ENCODE measurements at places on chromosomes 6 and 20. TPM values are rescaled to one million over a fixed set of nuclear protein-coding genes. Genes with fewer than 3 reads are reported as not detected.

- DNase-seq = no peak
- H3K27ac ChIP-seq = no peak overlapping the region
- no peaks in the 10 kb centered on the region for H3K4me1 ChIP-seq
- H3K36me3 ChIP-seq = no peaks in the 10 kb centered on the region
- H3K4me3 ChIP-seq = no peak overlapping the region
- H3K27me3 ChIP-seq = no peaks in the 10 kb centered on the region
These were observed 75.1 kb downstream of the ADGRG6 start for GRCh38 chr6:142376800-142377496.

DNA sequence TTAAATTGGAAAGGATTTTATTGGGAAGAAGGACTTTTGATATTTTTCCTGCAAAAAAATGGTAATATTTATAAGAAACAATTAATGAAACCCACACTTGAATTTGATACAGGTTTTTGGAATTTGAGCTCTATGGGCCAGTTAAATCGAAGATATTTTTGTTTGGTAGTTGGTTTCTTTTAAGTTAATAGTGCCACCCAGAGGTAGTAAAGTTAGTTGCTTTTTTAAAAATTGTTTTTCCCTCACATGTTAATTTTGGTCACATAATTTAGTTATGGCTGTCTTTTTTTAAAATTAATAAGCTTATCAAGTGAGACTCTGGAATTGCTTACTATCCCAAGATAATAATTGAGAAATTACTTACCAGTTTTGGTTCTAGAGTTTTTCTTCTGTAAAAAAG is 7.1 kb downstream of the PRIM2 start:
- peaks cover 75% of the 10 kb centered on the region for H3K36me3 ChIP-seq
- no peak overlapping the region for H3K4me3 ChIP-seq
- no peak overlapping the region for H3K27ac ChIP-seq
- no peaks in the 10 kb centered on the region for H3K27me3 ChIP-seq

- H3K36me3 ChIP-seq = no peaks in the 10 kb centered on the region
- DNase-seq = no peak
- H3K4me1 ChIP-seq = no peaks in the 10 kb centered on the region
- H3K27ac ChIP-seq = no peak overlapping the region
- no peak overlapping the region for H3K4me3 ChIP-seq
- H3K27me3 ChIP-seq = no peaks in the 10 kb centered on the region
These were observed 71.8 kb upstream of the PHACTR2 start for GRCh38 chr6:143605906-143606521.

DNA sequence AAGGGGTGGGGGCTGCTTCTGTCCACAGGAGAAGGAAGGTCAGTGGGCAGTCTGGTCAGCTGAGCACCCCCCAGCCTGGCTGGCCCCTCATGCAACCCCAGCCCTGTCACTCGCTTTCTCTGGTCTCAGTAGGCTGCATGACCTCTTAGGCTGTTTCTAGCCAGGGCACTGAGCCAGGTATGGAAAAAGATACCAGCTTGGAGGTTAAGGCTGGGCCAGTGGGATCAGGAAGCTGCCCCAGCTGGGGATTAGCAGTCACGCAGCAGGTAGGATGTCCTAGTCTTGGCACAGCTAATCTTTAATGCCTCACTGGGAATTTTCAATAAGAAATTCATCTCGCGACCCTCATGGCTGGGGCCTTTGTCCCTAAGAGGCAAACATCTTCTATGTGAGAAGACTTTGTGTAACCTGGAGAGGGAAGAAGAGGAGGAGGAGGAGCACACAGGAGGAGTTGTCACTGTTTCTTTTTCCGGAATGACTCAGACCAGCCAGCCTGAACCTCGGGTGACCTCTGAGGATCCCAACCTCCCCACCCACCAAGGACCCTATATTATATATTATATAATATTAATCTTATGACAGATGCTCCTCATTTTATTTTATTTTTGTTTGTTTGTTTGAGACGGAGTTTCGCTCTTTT is 2.4 kb upstream of the BPIFA2 start:
- no peak overlapping the region for H3K27ac ChIP-seq
- H3K4me3 ChIP-seq = no peak overlapping the region
- no peaks in the 10 kb centered on the region for H3K4me1 ChIP-seq
- no peak for DNase-seq
- no peaks in the 10 kb centered on the region for H3K36me3 ChIP-seq

GRCh38 chr20:17511401-17511800 is 19.8 kb downstream of the BFSP1 start:
- H3K36me3 ChIP-seq = no peaks in the 10 kb centered on the region
- H3K4me3 ChIP-seq = no peak overlapping the region
- H3K27ac ChIP-seq = no peak overlapping the region
- DNase-seq = no peak
- no peaks in the 10 kb centered on the region for H3K27me3 ChIP-seq

DNA sequence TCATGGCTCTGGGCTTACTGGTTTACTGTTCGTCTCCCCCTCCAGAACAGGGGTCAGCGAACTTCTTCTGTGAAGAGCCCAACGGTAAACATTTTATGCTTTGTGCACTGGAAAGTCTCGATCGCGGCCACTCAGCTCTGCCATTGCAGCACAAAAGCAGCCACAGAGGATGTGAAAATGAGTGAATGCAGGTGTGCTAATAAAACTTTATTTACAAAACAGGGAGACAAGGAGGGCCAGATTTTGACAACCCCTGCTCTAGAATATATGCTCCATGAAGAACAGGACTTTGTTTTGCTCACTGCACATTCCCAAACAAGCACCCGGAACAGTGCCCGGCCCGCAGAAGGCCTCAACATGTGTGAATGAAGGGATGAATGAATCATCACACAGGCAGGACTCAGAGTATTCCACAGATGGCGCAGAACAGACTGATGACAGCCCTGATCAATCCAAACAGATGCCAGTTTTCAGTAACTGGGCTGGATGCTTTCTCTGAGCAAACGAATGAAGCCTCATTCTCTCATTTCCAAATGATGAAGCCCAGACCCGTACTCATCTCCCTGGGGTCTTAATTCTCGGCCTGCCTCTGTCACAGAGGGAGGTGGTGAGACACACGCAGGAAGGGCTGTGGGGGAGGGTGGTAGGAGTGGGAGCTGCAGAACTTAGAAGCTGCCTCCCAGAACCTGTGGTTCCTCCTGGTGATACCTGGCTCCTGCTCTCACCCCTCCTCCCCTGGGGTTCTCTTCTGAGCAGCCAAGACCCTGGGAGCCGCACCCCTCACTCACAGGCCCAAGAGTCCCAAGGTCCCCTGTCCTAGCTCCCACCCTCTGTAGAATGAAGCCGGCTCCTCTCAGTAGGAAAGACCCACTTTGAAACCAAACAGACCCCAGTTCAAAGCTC is 196.4 kb downstream of the PREX1 start:
- DNase-seq = no peak
- no peaks in the 10 kb centered on the region for H3K27me3 ChIP-seq
- no peak overlapping the region for H3K27ac ChIP-seq
- H3K36me3 ChIP-seq = peaks cover 5% of the 10 kb centered on the region
- H3K4me3 ChIP-seq = no peak overlapping the region
- peaks cover 15% of the 10 kb centered on the region for H3K4me1 ChIP-seq

- H3K36me3 ChIP-seq = peaks cover 2% of the 10 kb centered on the region
These were observed 289.1 kb upstream of the PREP start for GRCh38 chr6:105691971-105692370.

DNA sequence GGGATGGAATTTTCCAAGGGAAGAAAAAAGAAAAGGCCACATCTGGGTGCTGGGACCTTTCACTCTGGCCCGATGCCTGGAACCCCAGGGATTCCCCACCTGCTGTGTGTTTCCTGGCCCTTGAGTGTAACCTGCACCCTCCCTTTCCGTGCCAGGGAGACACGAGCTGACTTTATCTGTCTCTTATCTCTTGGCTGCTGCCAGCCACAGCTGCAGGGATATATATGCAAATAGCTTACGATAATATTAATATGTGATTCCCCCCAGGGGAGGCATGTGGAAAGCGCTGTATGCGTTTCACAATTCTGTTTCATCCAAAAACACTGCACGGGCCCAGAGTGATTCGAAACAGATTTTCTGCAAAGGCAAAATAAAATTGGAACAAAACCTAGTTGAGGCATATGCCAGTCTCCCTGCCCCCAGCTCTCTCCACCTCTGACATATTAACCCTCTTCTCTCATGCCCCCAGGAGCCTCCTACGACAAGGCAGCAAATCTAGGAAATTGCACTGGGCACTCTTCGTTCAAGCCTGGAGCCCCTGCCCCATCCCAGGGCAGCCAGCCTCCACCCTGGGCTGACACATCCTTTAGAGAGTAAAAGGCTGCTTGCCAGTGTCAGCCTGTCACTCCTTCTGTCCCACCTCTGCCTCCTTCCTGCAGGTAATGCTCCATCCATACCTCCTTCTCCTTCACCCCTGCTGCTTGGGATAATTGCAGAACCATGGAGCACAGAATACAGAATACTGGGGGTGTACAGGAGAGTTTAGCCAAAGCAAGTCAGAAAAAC is 1.3 kb downstream of the RIPOR3 start:
- H3K4me1 ChIP-seq = peaks cover 18% of the 10 kb centered on the region
- peaks cover 46% of the 10 kb centered on the region for H3K27me3 ChIP-seq
- no peak overlapping the region for H3K27ac ChIP-seq
- DNase-seq = no peak
- H3K4me3 ChIP-seq = no peak overlapping the region
- no peaks in the 10 kb centered on the region for H3K36me3 ChIP-seq

DNA sequence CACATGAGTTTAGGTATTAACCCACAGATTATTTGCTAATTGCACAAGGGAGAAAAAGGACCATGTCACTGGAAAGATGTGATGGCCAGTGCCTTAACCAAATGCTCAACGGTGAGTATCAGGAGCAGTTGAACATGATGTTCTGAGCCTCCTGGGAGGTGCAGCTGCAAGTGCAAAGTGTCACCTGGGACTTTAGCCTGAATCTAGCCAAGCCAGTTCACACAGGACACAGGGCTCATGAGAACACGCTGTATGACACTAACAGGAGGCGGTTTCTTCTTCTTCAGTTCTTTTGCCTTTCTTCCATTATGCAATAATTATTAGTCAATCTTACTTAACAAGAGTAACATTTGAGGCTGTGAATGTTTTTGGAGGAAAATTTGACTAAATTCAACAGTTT is 225.3 kb downstream of the THBS2 start:
- peaks cover 7% of the 10 kb centered on the region for H3K27me3 ChIP-seq
- H3K4me1 ChIP-seq = no peaks in the 10 kb centered on the region
- no peak for DNase-seq
- H3K27ac ChIP-seq = no peak overlapping the region

DNA sequence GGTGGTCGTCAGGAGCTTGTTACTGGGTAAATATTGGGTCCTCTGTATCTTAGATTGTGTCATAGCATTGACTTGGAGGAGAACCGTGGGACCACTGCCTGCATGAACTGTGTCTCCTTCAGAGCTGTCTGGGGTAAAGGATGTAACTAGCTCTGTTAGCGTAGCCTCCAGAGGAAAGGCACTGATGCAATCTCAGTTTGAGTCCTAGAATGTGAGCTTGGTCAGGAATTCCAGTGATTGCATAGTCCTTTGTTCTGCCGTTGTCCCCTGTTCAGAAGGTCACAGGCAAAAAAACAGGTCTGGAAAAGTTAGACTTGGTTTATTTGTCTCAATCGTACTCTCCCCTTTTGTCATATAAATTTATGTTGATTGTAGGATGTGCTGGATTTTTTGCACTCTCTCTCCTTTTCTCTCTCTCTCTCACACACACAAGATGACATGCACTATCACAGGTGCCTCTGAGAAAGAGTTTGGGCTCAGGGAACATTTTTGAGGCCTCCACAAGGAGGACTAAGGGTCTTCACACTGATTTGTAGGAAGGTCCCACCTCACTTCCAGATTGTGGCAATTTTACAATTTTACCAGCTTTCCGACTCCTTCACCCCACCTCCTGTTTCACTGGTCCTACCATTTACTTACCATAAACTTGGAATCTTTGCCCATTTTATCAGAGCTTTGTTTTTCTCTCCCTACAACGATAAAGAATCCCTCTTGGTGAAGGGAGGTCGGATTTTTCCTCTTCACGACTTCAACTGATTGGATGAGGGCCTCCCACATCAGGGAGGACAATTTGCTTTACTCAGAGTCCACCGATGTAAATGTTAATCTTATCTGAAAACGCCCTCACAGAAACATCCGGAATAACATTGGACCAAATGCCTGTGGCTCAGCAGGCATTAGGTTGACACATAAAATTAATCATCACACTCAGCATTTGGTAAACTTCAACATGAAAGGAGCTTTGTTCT is 7.0 kb upstream of the DACT2 start:
- H3K27ac ChIP-seq = no peak overlapping the region
- no peak overlapping the region for H3K4me3 ChIP-seq
- H3K36me3 ChIP-seq = no peaks in the 10 kb centered on the region
- no peak for DNase-seq
- peaks cover 53% of the 10 kb centered on the region for H3K27me3 ChIP-seq

DNA sequence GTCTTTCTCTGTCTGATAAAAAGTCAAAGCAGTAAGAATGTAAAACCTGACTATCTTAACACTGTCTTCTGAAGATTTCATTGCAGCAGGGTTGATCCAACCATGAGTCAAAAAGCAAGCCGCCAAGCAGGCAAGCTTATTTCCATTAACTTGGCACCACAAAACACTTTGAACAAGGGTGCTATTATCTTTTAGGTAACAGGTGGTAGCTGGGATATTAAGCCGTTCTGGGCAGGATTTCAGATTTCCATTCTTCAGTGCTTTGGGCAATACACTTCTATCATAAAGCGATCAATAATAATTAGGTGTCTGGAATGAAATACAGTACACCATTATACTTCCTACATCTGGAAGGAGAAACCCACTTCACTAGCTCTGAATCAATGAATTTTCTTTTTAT is 181.9 kb downstream of the TBC1D7 start:
- no peak overlapping the region for H3K4me3 ChIP-seq
- no peaks in the 10 kb centered on the region for H3K4me1 ChIP-seq
- peaks cover 2% of the 10 kb centered on the region for H3K27me3 ChIP-seq
- DNase-seq = no peak
- no peak overlapping the region for H3K27ac ChIP-seq

DNA sequence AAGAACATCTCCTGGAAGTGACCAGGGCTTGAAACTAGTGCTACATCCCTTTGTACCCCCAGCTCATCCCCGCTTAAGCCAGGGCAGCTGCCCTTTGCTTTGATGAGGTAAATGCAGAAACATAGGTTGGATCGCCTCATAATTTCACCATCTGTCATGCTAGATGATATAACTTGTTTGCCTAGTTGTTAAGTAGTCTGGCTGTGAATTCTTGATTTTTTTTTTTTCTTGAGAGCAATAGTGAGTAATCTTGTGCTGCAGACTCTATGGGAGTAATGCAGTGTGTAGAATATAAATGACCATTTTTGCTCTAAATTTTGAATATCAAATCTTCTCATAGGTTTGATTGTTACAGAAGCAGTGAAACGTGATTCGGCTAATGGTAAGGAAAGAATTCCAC is 4.1 kb downstream of the TRDN start:
- no peaks in the 10 kb centered on the region for H3K27me3 ChIP-seq
- no peak overlapping the region for H3K27ac ChIP-seq
- H3K36me3 ChIP-seq = no peaks in the 10 kb centered on the region
- DNase-seq = no peak
- no peak overlapping the region for H3K4me3 ChIP-seq

DNA sequence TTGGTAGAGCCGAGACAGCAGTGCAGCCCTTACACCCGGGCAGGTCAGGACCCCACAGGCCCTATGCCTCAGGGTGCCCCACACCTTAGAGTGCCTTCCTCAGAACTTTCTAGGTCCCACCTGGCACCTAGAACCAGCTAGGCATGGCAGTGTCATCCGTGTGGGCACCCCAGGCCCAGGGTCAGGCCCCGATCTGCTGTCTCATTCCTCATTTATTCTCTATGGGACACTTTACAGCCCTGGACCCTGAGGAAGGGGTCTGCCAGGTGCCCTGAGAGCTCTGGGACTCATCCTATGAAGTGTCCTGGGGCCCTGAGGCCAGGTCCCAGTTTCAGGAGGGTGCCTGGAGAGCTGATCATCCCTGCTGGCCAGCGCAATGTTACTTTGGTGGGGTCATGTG is 8.1 kb upstream of the BPI start:
- H3K36me3 ChIP-seq = no peaks in the 10 kb centered on the region
- DNase-seq = no peak

Gene NRSN1
- not detected for total RNA-seq

Gene TCP11
- total RNA-seq = not detected

Gene HAO1
- total RNA-seq = not detected

Gene L3MBTL3
- total RNA-seq = 3.1 TPM

Gene PRPH2
- not detected for total RNA-seq

Measured in activated naive CD4-positive, alpha-beta T cell treated with anti-CD3 and anti-CD28 coated beads for 36 hours (primary cell).